ENCODE measurements at places on chromosomes 5 and 9.

- no peak for DNase-seq
Measured at GRCh38 chr9:137456864-137457405, 2.2 kb downstream of the NSMF start.

DNA sequence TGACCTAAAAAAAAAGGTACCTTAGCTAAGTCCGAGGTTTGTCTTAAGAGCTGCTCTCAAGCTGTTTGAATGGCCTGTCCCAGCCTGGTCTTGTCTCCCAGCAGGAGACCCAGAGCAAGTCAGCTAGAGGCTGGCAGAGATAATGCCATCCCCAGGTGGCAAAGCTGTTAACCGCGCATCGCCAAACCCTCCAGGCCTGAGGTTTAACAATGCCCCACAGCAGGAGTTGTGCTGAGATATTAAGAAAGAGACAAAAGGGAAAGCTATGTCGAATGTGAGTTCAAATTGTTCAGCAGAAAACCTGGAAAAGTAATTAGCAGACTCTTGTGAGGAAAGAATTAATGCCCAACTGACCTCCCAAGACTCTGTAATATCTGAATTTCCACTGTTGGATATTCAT lies 187.1 kb downstream of the FSTL4 start:
- DNase-seq = no peak

DNA sequence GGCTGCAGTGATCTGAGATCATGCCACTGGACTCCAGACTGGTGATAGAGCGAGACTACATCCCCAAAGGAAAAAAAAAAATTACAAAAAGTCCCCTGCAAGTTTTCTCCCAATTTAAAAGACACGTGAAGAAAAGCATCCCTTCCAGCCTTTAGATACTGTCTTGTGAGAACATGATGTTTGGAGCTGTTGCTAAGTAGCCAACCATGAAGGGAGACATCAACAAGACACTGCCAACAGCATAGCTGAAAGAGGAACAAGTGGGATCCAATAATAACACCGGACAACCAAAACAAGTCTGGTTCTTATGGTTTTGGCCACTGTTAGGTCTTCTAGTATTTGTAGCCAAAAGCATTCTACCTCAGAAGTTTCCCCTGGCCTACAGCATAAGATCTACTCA lies 118.9 kb upstream of the CCDC180 start:
- DNase-seq = no peak

GRCh38 chr5:95440825-95441224 lies 49.7 kb downstream of the FAM81B start:
- DNase-seq = no peak
